Activated naive CD8-positive, alpha-beta T cell treated with anti-CD3 and anti-CD28 coated beads, Interleukin-2, amount 50 U/mL, for 16 hours (primary cell): ENCODE measurements at places on chromosomes 16 and 17.

- DNase-seq = no peak
These were observed 9.4 kb downstream of the HBQ1 start for GRCh38 chr16:189604-190186.

DNA sequence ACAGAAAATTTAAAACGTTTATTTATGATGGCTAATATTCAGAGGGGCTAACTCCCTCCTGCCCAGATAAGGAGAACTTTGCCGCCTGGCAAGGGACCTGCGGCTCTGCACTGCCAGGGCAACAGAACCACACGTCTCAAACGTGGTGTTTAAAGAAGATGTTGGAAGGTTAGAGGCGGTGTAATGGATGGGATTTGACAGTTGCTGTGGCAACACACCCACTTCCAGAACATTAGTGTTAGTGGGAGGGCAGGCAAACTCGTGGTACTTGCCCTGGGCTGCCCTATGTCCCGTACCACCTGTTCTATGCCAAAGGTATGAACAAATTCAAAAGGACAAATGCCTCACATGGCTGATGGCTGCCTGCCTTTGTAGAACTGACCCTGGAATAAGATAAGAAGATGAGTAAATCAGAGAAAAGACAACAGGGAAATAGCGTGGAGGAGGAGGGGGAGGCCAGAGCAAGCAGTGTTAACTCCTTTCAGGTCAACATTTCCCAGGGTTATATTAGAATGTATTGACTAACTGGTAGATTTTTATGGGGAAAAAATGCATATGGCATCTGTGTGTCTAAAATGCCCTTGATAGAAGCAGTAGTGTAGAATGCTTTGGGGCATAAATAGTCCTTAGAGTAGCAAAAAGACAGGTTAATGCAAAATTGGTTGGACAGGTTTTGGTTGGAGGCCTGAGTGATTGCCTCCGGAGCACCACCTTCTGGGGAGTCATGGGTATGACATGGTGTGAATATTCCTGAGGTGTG is 30.8 kb downstream of the HLF start:
- DNase-seq = peak; percentile 11

GRCh38 chr16:77467821-77468335 is 33.0 kb upstream of the ADAMTS18 start:
- no peak for DNase-seq

- DNase-seq = no peak
These were observed 27.1 kb downstream of the HNF1B start for GRCh38 chr17:37717627-37718323.

- DNase-seq = no peak
These were observed 78.5 kb upstream of the BCAR1 start for GRCh38 chr16:75329943-75330342.

GRCh38 chr17:3907483-3908216 is 8.6 kb downstream of the P2RX1 start:
- no peak for DNase-seq

DNA sequence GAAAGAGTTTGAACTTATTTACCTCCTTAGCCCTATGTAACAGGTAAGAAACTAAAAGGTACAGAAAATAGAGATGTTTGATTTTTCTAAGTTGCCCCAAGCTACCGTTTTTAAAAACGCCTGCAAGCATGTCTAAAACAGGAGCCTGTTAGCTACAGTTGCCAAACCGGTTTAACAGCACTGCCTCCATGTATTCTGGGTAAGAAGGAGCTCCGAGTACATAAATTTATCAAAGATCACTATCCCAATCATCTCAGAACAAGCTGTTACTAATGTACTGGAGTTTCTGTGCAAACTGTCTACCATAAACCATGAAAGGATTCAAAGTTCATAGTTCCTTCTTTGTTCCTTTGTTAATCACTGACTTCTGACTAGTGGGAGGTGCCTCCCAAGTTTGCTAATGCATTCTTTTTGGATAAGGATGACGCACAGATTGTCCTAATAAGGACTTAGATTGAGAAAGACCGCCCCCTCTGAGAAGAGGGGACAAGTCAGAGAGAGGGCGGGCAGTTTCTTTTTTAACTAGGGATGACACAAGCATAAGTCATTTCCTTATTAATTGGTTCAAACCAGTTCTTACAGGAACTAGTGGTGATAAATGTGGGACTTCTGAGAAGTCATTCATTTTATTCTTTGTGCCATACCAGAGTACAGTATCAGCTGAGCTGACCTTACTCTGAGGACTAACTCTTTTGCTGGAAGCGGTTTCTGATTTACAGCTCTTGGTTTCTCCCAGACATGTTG is 55.3 kb downstream of the TUBD1 start:
- DNase-seq = no peak

- DNase-seq = no peak
These were observed 4.5 kb upstream of the CMTM4 start for GRCh38 chr16:66701026-66701425.

GRCh38 chr16:80189476-80190175 is 351.2 kb upstream of the DYNLRB2 start:
- no peak for DNase-seq

DNA sequence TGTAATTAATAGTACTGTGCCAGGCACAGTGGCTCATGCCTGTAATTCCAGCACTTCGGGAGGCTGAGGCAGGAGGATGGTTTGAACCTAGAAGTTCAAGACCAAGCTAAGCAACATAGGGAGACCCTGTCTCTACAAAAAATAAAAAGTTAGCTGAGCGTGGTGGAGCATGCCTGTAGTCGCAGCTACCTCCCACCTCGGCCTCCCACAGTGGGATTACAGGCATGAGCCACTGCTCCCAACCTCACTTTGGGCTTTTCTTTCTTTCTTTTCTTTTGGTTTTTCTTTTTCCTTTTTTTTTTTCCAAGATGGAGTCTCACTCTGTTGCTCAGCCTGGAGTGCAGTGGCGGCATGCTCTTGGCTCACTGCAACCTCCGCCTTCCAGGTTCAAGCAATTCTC is 137.8 kb downstream of the MRM1 start:
- DNase-seq = no peak

- DNase-seq = no peak
These were observed 562 bp downstream of the PPL start for GRCh38 chr16:4936181-4936990.

DNA sequence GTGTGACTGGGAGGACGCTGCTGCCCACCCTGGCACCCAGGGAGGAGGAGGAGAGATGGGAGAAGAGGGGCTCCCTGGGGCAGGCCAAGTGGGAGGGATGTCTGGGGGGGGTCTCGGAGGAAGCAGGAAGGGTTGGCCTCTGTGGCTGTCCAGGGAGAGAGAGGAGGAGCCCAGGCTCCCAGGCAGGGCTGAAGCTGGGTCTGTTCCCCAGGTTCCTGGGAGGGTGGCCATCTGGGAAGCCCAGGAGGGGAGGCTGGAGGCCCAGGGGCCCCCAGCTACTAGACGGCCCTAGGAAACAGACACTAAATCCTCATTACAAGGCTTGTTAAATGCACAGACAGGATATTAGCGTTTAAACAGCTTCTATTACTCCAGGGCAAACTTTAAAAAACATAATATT is 139.8 kb downstream of the ENGASE start:
- DNase-seq = no peak

- no peak for DNase-seq
These were observed 85.5 kb downstream of the WWP2 start for GRCh38 chr16:69847643-69848042.

- no peak for DNase-seq
These were observed 65.3 kb downstream of the METRNL start for GRCh38 chr17:83144421-83145357.

DNA sequence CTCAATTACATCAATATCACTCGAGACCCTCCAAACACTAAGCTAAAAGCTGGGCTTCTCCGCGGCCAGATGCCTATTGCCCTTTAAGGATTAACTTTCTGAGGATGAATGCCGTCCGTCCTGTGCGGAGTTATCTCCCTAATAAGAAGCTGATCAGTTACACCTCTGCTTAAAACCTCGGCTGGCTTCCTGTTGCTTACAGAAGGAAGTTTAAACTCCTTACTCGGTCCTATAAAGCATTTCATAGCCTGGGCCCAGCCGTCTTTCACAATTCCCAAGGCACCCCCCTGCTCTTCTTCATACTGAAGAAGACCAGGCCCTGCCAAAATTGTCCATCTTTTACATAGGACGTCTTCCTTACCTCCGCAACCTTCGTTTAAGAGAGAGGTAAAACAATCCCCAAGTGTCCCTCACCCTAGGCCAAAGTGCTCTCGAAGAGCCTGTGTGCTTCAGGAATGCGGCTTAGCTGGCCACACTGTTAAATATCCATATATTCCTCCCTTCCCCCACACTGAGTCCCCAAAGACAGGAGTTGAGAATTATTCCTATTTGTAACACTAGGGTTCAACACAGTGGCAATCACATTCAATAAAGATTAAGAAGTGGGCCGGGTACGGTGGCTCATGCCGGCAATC is 112.6 kb upstream of the IRX5 start:
- DNase-seq = no peak

GRCh38 chr17:80455336-80455710 is 21.1 kb downstream of the NPTX1 start:
- no peak for DNase-seq

DNA sequence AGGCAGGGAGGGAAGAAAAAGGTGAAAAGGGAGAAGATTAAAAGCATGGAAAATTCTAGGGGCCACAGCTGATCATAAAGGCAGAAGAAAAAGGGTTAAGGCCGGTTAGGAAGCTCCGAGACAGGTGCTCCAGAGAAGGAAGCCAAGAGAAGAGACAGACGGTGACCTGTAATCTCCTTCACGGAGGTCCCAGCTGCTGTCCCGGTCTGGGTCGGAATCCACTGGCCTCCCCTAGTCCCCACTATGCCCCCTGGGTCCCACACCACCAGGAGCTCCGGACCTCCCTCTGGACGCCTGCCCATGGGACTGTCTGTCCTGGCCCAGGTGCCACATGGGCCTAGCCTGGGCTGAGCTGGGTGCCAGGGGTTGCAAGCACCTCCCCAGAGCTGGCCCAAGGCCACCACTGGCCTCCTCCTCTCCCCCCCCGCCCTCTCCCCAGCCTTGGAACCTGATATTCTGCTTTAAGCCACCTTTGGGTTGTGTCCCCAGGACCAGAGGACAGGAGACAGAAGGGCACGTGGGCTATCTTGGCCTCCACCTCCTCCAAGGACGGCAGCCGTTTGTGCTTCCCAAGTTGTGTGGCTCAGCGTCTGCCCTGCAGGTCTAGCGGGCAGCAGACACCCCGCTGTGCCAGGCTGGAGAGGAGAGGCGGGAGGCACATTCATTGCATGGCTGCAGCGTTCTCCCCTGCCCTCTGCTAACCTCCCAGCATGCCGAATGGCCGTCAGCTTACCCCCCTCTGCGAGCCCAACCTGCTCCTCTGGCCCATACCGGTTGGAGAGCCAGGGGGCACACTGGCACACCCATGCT is 102.4 kb downstream of the ENGASE start:
- no peak for DNase-seq

GRCh38 chr16:13421726-13422125 is 498.2 kb upstream of the ERCC4 start:
- DNase-seq = no peak

DNA sequence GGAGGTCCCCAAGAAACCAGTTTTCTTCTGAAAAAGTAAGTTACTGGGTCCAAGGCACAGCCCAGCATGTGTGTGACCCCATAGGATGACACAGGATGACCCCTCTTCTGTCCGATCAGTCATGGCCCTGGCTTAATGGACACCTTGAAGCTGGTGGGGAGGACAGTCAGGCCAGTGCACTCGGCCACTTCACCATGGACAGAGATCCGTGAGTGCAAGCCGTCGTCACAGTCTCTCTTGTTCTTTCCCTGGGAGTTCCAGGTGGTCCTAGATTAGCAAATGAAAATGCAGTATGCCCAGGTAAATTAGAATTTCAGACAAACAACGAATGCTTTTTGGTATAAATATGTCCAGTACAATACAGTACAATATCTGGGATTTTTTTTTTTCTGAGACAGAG is 1.4 kb upstream of the RNF222 start:
- DNase-seq = no peak

GRCh38 chr17:7079581-7080455 is at the start of gene CLEC10A:
Gene CLEC10A (minus strand): TSS chr17:7080251. CDS start chr17:7078812, 1,439 bp downstream.
- no peak for DNase-seq
